Activated CD8-positive, alpha-beta memory T cell treated with anti-CD3 and anti-CD28 coated beads for 1 hour (primary cell): ENCODE measurements at places on chromosomes 2 and 18.

- no peak for DNase-seq
These were observed 36.9 kb downstream of the AGAP1 start for GRCh38 chr2:235530735-235531134.

DNA sequence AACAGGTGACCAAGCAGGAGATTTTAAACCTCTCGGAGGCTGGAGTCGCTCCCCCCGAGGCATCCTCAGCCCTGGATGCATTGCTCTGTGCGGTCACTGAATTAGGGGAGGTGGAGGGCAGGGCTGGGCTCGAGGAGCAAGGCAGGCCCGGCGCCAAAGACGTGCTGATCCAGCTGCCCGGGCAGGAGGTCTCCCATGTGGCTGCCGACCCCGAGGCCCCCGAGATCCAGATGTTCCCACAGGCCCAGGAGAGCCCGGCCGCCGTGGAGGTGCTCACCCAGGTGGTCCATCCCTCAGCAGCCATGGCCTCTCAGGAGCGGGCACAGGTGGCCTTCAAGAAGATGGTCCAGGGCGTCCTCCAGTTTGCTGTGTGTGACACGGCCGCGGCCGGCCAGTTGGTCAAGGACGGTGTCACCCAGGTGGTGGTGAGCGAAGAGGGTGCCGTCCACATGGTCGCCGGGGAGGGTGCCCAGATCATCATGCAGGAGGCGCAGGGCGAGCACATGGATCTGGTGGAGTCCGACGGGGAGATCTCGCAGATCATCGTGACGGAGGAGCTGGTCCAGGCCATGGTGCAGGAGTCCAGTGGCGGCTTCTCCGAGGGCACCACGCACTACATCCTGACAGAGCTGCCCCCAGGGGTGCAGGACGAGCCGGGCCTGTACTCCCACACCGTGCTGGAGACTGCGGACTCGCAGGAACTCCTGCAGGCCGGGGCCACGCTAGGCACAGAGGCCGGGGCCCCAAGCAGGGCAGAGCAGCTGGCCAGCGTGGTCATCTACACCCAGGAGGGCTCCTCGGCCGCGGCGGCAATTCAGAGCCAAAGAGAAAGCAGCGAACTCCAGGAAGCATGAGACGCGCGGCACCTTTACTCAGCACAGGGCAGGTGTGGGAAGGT is 145.1 kb downstream of the PTGR3 start:
- no peak for DNase-seq

GRCh38 chr2:219168526-219168925 is 1.3 kb downstream of the SLC23A3 start:
- DNase-seq: no peak

GRCh38 chr18:77060151-77060550 is 72.4 kb downstream of the MBP start:
- no peak for DNase-seq

- no peak for DNase-seq
These were observed 918 bp downstream of the EIF5B start for GRCh38 chr2:99338029-99338585.

DNA sequence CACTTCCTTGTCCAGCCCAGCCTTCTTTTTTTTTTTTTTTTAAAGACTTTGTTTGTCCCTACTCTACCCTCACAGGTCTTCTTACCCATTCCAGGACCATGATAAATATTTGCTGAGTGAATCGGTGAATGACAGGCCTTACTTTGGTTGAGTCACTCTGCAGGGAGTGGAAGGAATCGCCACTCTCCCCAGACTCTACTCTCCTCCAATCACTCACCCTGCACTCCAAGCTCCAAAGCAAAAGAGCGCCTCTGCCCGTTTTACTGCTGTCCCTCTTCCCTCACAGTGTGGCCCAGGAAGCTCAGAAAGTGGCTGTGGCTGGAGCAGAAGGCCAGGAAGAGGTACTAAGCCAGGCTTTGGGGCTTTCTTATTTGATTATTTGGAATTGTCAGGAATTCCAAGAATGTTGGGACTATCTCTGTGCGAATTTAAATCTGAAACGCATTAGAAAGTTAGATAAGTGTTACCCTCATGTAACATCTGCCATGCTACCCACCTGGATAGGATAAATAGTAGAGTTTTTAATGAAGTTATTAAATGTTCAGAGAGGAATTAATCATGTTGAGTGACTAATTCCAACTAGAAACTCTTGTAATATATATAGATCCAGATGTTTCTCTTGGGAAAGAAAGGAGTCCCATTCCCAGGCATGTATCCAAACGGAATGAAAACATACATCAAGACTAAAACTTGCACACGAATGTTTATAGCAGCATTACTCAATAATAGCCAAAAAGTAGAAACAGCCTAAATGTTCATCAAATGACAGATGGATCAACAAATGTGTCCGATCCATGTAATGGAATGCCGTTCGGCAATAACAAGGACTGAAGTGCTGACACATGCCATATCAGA is 43.0 kb upstream of the CHMP1B start:
- DNase-seq: no peak

- DNase-seq: no peak
These were observed 36.6 kb downstream of the LYPD6B start for GRCh38 chr2:149075105-149075504.
